Cortex of kidney (tissue), 1 donor: ENCODE measurements at places on chromosomes 12 and 14.

DNA sequence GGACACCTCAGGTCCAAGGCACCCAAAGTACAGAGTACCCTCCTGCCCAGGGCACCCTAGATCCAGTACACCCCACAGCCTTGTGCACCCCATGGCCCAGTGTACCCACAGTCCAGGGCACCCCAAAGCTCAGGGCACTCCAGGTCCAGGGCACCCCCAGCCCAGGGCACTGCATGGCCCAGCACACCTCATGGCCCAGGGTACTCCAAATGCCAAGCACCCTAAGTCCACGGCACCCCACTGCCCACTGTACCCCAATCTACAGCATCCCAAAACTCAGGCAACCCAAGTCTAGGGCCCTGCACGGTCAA is 6.0 kb downstream of the JAG2 start:
- DNase-seq = no peak

DNA sequence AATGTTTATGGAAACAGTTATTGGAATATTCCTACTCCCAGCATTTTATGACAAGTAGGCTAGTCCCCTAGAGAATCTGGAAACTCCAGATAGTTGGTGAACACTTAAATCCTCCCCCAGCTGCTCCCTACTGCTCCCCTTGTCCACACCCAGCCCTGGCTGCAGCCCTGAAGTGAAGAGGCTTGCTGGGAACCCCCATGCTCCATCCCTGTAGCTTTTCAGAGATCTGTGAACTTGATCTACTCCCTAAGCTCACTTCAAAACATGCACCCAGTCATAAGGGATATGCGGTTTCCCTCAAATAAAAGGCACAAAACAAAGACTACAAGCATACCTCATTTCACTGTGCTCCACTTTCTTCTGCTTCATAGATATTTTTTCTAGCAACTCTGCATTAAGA is 33.2 kb downstream of the EGLN3 start:
- DNase-seq = no peak

DNA sequence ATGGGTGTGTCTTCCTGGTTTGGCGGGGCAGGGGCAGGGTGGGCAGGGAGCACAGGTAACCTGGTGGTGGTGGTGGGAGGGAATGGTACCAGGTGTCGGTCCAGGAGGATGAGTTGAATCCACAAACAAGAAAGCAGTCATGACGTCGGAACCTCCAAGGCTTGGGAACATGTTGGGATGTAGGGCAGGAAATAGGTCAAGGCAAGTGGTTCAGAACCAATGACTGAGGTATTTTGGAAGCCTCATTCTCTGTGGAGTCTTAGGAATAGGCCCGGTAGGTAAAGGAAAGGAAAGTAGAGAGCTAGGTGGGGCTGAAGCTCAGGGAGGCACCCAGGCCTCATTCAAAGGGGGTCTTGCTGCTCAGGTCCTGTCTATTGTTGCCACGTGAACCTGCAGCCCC is 39.1 kb upstream of the TMED10 start:
- no peak for DNase-seq

DNA sequence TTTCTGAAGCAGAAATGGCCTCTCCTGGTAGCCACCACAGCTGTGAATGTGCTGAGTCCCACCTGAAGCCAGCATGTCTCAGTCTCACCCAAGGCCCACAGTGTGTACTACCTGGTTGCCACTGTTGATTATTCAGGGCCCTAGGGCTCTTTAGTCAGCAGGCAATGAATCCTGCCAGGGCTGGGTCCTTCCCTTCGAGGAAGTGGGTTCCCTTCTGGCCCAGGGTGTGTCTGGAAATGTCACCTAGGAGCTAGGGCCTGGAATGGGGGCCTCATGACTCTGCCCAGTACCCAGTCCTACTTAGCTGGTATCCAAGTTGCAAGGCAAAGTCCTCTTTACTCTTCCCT is 207.4 kb downstream of the SYNE2 start:
- no peak for DNase-seq

DNA sequence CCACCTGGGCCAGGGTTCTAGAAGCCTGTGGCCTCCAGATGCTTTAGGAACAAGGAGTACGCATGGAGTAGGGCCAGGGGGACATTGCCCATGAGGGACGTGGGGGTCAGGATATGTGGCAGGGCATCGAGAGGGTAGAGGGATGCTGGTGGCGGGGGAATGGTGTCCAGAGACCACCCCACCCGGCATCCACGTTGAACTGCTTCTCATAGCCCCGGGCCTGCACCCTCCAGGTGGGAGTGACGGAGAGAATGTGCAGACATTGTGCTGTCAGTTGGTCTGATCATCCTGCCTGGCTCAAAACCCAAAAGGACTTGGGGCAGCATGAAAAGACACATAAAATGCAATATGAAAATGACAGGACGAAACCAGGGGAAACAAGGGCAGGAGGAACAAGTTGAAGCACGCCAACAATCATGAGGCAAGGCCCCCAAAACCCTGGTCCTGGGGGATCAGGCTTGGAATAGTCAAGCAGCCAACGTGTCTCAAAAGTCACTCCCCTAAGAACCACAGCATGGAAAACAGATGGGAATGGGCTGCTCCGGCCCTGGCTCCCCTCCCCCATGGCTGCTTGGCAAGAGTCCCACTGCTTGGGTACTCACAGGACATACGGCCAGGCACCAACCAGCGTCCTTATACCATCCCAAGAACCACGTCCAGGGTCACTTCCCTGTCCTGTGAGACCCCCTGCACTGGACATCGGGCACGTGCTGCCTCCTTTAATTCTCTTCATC is 117.9 kb downstream of the DICER1 start:
- no peak for DNase-seq

- no peak for DNase-seq
Measured at GRCh38 chr12:2212537-2212936, 159.8 kb downstream of the CACNA1C start.

DNA sequence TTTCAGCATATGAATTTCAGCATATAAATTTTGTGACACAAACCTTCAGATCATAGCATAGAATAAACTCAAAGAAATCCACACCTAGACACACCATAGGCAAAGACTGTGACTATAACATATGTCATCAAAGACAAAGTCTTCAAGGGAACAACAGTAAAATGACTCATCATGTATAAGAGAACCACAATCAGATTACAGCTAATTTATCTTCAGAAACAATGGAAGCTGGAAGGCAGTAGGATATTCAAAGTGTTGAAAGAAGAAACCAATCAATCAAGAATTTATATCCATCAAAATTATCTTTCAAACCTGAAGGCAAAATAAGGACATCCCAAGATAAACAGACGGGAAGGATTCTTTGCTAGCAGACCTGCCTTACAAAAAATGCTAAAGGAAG is 29.0 kb downstream of the DLK1 start:
- DNase-seq = no peak

DNA sequence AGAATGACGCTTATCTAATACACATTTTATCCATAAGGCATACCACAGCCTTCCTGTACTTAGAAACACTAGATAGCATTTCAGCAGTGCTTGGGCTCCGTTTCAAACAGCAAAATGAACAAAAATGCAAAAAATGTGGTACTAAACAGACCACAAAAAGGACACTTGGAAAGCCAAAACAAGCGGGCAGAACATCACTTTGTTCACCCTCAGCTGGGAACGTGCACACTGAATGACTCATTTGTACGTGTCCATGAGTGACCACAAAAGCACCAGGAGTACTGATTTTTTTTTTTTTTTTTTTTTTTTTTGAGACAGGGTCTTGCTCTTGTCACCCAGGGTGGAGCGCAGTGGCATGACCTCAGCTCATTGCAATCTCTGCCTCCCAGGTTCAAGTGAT is 8.9 kb upstream of the FOXN3 start:
- DNase-seq = no peak

DNA sequence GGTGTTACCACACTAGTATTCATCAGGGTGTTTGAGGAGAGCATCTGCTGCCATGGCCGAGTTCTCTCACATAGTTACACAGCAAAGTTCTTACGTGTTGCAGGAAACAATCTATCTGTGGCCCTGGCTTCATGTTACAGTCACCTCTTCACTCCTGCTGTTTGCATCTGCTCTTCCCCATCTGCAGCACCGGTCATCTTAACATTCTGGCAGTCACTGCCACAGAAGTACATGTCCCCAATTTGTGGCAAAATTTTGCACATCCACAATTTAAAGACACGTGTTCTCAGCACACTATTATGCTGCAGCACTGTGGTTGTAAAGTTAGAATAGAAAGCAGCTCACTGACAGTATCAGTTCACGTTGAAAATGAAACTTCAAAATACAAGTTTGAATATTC is 23.2 kb downstream of the MAPK1IP1L start:
- no peak for DNase-seq

GRCh38 chr12:43306066-43306465 is 245.9 kb downstream of the ADAMTS20 start:
- DNase-seq = no peak

- DNase-seq = no peak
Measured at GRCh38 chr12:22409377-22410164, 75.1 kb upstream of the ST8SIA1 start.

DNA sequence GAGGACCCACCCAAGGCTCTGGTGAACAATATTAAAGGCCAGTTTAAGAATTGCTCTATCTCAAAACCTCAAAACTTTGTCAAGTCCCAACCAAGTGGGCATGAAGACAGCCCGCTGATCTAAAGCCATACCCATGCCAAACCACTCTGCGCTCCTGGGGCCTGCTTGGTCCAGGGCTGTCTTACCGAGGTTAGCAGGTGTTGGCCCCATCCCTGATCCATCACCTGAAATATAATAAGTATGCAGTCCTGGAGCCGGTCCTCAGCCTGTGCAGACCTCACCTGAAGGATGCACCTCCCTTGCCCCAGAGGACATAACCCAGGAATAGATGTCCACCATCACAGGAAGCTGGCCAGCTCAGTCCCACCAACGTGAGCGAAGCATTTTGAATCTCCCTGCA is 198.3 kb upstream of the FKBP4 start:
- DNase-seq = no peak

DNA sequence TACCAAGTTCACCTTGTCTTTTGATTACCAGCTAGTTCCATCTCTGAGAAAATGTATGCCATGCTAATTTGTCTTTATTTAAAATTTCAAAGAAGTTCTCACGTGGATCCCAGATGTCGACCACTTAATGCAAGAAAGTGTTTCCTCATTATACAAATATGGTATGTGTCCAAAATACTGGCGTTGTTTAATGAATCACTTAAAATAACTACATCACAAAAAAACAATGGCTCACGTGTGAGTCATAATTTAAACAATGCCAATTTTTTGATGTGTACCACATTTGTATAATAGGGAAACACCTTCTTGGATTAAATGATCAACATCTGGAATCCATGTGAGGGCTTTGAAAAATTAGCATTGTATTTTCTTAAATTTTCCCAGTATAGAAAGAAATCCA is 40.8 kb downstream of the DBX2 start:
- DNase-seq = no peak

- DNase-seq = no peak
Measured at GRCh38 chr12:42166501-42166900, 21.8 kb upstream of the GXYLT1 start.

GRCh38 chr12:52673713-52674432 is 6.3 kb downstream of the KRT1 start:
- no peak for DNase-seq

DNA sequence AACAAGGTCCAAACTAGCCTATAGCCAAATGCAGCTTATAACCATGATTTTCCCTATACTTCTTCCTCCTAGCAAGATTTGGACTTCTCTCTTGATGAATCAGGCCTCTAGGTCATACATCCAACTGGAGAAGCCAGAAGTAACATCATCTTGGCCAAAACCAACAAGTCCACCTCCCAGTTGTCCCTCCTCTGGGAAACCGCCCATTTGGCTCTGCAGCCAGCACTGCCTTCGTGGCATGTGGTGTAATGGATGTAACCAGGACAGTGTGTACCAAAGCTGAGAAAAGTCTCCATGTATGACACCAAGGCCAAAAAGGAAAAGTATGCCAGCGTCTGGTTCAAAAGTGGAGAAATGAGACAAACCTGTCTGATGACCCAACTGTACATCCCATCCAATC is 59.3 kb upstream of the VASH1 start:
- no peak for DNase-seq

- no peak for DNase-seq
Measured at GRCh38 chr14:56059054-56059453, 59.2 kb upstream of the PELI2 start.

- no peak for DNase-seq
Measured at GRCh38 chr14:37145395-37145794, 27.0 kb downstream of the SLC25A21 start.
